NCI-H2227 treated with DMSO at 0.1 percent for 48 hours (cell line): ENCODE measurements at places on chromosomes 6 and 20.

- DNase-seq = peak; percentile 20
These were observed 33.0 kb downstream of the RRBP1 start for GRCh38 chr20:17648791-17649730.

- no peak for DNase-seq
These were observed 156.6 kb downstream of the NFATC2 start for GRCh38 chr20:51385646-51386530.

- DNase-seq = no peak
These were observed 90.7 kb upstream of the SASH1 start for GRCh38 chr6:148251891-148252290.

GRCh38 chr6:13038315-13038714 is 290.0 kb downstream of the TBC1D7 start:
- no peak for DNase-seq
